ENCODE measurements at places on chromosomes 12 and 14.

DNA sequence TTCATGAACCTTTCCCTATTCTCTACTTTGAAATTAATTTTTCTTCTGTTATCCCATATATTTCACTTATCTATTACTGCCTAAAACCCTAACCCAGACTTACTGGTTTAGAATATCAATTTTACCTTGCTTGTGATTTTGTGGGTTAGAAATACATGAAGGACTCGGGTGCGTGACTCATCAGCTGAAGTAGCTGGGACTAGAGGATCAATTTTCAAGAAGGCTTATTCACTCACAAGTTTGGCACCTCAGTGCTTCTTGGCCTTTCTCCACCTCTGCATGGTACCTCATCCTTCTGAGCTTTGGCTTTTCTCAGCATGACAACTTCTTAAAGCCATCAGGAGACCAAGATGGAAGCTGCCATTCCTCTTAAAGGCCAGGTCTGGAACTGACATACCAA lies 57.8 kb downstream of the TMEM117 start:
- no peak for DNase-seq

- DNase-seq: no peak
These were observed 99.4 kb upstream of the PLEKHA5 start for GRCh38 chr12:19030180-19030579.

DNA sequence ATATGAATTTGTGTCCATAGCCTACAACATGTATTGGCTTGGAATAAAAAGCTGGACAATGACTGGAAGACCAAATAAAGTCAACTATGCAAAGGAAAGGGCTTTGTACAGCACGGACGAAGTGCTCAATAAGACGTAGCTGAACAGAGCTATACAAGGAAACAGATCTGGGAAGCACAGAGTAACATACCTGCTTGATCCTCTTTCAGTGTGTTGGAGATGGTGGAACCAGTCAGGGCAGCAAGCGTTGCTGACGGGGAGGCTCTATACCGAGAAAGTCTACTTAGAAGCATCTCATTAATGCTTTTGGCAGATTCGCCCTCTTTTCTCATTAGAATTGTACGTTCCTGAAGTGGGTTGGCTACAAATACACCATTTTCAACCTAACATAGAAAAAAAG lies 99.3 kb downstream of the HECTD4 start:
- DNase-seq: no peak

GRCh38 chr14:61090432-61091216 lies 109.6 kb downstream of the SLC38A6 start:
- no peak for DNase-seq

- no peak for DNase-seq
These were observed 146.6 kb downstream of the ITPR2 start for GRCh38 chr12:26686408-26686807.

DNA sequence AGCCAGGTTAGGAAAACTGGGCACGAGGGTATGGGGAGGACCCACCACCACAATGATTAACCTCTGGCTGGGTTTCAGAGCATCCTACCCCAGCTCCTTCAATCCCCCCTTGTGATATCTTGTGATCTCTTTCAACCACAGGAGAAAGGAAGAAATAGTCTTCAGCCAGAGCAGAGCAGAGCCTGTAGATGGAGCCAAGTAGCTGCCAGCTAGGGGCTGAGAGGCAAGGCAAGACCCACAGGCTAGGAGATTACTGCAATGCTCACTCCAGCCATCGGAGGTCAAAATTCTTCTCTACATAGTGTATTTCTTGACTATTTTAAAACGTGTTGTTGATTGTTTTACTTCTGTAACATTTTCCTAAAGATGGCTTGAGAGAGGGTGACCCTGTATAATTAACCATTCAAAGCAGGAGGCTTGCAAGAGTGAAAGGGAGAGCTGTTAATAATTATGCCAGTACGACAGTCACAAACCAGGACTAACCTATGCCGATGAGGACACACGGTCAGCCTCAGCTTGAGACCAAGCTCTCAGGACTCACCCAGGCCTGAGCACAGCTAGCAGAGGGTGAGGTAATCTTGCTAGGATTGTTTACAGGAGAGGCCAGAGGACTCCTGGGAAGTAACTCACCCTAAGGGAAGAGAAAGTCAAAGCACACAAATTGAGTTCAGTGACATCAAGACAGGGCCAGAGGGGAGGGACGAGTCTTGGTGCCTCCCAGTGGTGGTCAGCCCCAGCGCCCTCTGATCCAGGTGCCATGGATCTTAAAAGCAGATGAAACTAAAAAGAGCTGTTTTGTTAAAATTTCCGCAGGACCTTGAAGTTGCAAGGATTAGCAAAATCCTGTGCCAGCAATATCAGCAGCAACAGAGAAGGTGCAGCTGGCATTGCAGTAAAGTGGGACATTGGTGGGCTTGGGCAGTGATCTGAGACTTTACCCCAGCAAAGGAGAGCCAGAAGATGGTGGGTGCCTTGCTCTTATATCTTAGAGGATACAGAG lies 29.8 kb upstream of the CDKN3 start:
- no peak for DNase-seq

DNA sequence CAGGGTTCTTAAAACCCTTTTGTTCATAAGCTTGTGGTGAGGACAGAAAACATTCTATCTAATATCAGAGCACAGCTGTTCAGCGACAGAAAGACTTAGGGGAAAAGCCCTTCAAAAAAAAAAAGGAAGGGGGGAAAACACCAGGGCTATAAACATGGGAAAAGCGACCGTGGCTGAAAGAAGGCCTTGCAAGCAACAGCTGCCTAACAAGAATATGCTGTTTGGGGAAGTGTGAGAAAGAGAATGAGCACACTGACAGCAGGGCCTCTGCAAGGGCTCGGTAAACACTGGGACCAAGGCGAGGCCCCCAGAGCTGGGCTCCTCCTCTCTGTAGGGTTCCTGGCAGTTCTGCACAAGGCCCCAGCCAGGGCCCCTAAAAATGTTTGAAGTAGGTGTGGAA lies 27.4 kb upstream of the CCND2 start:
- DNase-seq: no peak

DNA sequence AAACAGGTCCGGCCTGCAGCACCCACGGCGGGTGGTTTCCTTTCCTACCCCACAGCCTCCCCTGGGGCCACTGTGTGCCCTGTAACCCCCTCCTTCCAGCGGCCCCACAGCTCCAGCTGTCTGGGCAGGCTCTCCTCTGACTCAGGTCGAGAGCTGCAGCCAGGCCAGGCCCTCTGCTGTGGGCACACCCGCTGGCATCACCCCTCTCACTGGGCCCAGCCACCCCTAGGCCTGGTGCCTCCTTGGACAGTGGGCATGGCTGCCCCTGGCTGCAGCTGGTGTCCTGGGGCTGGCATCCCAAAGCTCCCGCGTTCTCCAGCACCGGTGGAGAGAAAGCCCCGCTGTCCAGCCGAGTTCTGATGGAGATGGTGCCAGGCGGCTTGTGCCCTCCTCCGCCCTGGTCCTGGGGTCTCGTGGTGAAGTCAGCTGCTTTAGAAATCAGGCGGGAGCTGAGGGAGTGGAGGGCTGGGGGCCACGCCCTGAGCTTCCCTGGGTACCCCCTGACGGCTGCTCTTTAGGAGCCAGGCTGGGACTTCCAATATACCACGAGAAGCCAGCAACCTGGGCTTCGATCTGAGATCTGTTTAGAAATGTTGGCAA lies 114.9 kb downstream of the KIF26A start:
- no peak for DNase-seq

- DNase-seq: no peak
These were observed 162.5 kb downstream of the SLC38A4 start for GRCh38 chr12:46663318-46663717.

- DNase-seq: peak; percentile 3
These were observed 153.2 kb upstream of the DDHD1 start for GRCh38 chr14:53306267-53306721.

GRCh38 chr14:102408724-102409123 lies 46.0 kb downstream of the TECPR2 start:
- no peak for DNase-seq

GRCh38 chr12:93221841-93222240 lies 155.9 kb upstream of the NUDT4 start:
- DNase-seq: no peak

DNA sequence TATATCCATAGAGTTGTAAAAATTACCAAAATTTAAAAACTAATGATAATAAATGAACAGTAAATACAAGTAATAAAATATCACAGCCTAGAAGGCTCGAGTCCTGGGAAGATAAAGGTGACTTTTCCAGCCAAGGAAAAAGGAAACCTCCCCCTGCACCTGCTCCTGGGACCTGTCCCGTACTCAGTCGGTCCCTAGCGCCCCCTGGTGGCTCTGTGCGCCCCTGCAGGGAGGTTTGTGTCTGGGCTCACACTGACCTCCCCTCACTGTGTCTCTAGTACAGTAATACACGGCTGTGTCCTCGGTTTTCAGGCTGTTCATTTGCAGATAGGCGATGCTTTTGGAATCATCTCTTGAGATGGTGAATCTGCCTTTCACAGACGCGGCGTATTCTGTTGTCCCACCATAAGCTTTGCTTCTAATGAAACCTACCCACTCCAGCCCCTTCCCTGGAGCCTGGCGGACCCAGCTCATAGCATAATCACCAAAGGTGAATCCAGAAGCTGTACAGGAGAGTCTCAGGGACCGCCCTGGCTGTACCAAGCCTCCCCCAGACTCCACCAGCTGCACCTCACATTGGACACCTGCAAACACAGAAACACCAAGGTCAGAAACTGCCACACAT lies 1030.4 kb downstream of the TMEM121 start:
- DNase-seq: peak; percentile 39

- no peak for DNase-seq
These were observed 1086.9 kb downstream of the TMEM121 start for GRCh38 chr14:106613256-106613655.

- peak; percentile 89 for DNase-seq
These were observed 11.7 kb upstream of the IRF2BPL start for GRCh38 chr14:77040059-77040740.

GRCh38 chr14:105431256-105431655 lies 11.6 kb downstream of the MTA1 start:
- no peak for DNase-seq

GRCh38 chr12:29534935-29535334 lies 37.4 kb upstream of the OVCH1 start:
- no peak for DNase-seq

GRCh38 chr12:6635856-6636531 lies at the start of gene LPAR5:
TSS of gene LPAR5 (minus strand) at chr12:6635959. CDS start at chr12:6621248, 14,711 bp downstream.
- no peak for DNase-seq

DNA sequence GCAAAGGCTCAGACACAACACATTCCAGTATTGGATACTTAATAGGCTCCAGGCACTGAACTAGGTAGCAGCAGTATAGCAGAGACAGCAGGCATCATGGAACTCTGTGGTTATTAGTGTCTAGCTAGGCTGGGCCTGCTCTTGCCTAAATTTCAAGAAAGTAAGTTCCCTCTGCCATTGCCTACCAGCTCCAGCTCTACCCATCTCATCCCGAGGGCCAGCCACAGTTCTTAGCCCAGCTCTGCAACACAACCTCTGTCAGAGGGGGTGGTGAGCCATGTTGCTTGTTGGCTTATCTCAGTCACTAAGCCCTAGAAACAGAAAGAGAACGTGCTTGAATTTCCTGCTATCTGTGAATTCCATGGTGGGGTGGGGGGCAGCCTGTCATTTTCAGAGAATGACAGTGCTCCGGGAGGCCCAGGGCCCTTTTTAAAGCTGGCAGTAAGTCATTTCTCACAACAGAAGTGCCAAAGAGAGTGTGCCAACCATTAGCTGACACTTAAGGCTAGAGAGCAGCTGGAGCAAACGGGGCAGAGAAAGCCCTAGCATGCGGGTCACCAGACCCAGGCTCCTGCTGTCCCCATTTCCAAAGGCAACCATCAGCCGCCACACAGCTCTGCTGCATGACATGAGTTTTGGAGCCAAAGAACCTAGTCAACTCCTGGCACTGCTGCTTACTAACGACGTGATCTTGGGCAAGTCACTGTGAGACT lies 105.9 kb downstream of the PRMT8 start:
- no peak for DNase-seq

- DNase-seq: no peak
These were observed 172.1 kb downstream of the ACSS3 start for GRCh38 chr12:81249976-81250375.

DNA sequence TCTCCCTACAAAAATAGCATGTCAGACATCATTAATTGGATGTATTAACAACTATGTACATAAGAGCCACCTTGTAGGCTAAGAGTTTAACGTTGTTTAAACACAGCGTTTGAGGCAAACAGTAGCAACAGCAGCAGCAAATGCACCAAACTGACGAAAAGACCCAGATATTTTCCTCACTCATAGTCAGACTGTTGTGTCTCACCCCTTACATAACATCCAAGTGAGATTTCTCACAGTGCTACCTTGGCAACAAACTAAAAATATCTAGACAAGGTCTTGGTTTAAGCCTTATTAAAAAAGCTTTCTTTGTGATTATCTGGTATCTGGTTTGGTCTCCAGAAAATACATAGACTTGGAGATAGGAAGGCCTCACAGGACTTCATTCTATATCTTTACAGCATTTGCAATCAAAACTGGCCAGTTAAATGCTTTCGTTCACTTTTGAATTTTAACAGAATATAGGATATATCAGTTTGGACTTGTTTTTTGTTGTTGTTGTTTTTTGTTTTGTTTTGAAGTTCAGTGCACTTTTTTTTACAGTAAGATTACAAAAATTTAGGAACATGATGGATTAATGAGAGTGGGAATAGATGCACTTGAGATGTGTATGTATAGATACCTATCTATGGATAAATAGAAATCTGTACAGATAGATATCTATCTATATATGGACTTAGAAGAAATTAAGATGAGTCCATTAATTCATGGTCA lies 4.1 kb downstream of the BHLHE41 start:
- no peak for DNase-seq

DNA sequence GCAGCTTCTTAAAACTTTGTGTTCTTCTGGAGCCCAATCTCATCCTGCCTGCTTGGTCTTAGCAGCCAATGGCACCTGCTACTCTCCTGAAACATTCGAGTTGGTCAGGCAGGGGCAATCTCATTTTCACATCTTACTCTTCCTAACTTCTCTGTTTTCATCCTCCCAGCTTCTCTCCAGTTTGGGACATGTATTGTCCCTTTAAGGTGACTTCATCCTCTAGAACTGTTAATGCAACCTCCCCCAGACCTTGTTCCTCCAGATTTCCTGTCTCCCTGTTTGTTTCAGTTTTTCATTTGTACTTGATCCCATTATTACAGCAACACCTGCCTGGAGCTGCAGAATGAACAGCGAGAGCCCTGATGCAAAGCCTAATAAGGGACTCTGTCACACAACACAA lies 31.3 kb downstream of the SERPINA11 start:
- DNase-seq: no peak

GRCh38 chr14:104323551-104324175 lies 185.3 kb downstream of the KIF26A start:
- DNase-seq: no peak

GRCh38 chr12:69003991-69004390 lies 71.0 kb upstream of the CPM start:
- no peak for DNase-seq

DNA sequence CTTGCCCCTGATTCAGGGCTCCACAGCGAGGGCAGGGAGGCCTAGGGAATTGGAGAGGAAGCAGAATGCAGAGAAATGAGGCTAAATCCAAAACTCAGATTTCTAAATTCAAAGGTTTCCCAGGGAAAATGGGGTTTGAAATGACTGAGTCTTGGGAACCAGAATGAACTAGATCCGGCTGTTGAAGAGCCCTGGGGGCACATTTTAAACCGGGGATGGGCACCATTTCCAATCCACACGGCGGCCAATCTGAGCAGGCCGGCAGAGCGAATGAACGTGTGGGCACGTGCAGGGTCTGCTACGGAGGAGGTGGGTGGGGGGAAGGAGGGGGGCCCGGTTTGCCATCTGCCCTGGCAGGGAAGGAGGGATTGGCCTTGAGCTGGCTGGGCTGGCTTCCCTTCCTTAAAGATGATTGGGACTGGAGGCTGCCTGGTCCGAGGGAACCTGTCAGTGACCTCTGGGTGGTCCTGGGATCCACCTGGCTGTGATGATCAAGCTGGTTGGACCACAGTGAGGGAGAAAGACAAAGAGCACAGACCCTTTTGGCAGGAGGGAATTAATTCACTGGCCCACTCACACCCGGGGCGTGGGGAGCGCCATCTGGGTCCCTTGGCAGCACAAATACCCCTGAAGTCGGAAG lies 161.0 kb downstream of the RBM19 start:
- no peak for DNase-seq
